ENCODE measurements at places on chromosomes 5 and 9. TPM values are rescaled to one million over a fixed set of nuclear protein-coding genes. Genes with fewer than 3 reads are reported as not detected.

GRCh38 chr5:61507232-61507631 is 175.2 kb downstream of the ZSWIM6 start:
- no peak overlapping the region for H3K4me3 ChIP-seq
- H3K4me1 ChIP-seq = no peaks in the 10 kb centered on the region
- H3K27ac ChIP-seq = no peak overlapping the region

GRCh38 chr9:16682273-16682672 is 188.2 kb downstream of the BNC2 start:
- H3K27ac ChIP-seq = no peak overlapping the region
- H3K4me3 ChIP-seq = no peak overlapping the region
- no peak for DNase-seq
- H3K4me1 ChIP-seq = peaks cover 10% of the 10 kb centered on the region
- H3K27me3 ChIP-seq = no peaks in the 10 kb centered on the region

The PRSS3 gene
- not detected for total RNA-seq

The PGM5 gene
- 1.8 TPM for total RNA-seq

The CIZ1 gene
- total RNA-seq = 110 TPM

The ZNF474 gene
- total RNA-seq = 0.45 TPM

- no peak overlapping the region for H3K27ac ChIP-seq
- H3K27me3 ChIP-seq = no peaks in the 10 kb centered on the region
- no peak for DNase-seq
- H3K4me3 ChIP-seq = no peak overlapping the region
- H3K4me1 ChIP-seq = no peaks in the 10 kb centered on the region
Observed at GRCh38 chr5:170342153-170342725, 44.7 kb upstream of the LCP2 start.

DNA sequence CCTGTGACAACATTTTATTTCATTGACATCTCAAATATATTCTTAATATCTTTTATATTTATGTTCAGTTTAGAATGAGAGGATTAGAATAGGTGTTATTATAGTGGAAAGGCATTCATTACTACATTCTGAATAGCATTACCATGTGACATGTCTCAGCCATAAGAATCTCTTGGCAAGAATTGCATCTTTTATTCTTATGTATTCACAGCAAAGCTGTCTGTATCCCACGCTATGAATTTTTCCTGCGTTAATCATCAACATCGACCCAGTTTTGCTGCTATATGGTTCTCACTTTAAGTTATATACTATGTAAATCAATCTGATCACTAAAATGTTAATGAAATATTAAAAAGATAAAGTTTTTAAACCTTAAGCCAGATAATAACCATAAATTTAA is 248.6 kb downstream of the TMEM232 start:
- peak overlapping the region; percentile 74 for H3K27ac ChIP-seq
- H3K4me3 ChIP-seq = no peak overlapping the region
- no peaks in the 10 kb centered on the region for H3K27me3 ChIP-seq
- no peaks in the 10 kb centered on the region for H3K36me3 ChIP-seq

- H3K27me3 ChIP-seq = no peaks in the 10 kb centered on the region
- DNase-seq = no peak
- H3K27ac ChIP-seq = no peak overlapping the region
- H3K4me3 ChIP-seq = no peak overlapping the region
- no peaks in the 10 kb centered on the region for H3K36me3 ChIP-seq
Observed at GRCh38 chr9:116792271-116792670, 105.2 kb downstream of the TRIM32 start.

- no peak for DNase-seq
- H3K4me3 ChIP-seq = no peak overlapping the region
- no peaks in the 10 kb centered on the region for H3K4me1 ChIP-seq
Observed at GRCh38 chr5:170626507-170627150, 122.8 kb downstream of the KCNIP1 start.

The DCP2 gene
- 48.9 TPM for total RNA-seq

The NAIP gene
- 5.1 TPM for total RNA-seq

DNA sequence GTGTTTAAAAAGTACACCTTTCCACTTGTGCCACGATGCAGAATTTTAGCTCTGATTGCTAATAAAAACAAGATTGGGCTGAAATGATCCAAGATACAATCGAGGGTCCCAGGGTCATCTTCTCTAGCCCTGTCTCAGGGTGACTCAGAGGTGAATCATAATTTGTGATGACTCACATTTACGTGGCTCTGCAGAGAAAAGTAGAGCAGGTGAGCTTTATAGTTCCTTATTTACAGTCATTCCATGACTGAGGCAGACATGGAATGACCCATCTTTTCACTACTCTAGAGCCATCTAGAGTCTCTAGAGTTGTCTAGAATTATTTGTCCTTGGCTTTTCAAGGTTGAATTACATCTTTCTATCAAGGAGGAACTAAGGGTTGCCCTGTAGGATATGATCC is 155.2 kb downstream of the GAS1 start:
- peaks cover 11% of the 10 kb centered on the region for H3K4me1 ChIP-seq
- no peaks in the 10 kb centered on the region for H3K36me3 ChIP-seq
- peak; percentile 25 for DNase-seq
- H3K27me3 ChIP-seq = no peaks in the 10 kb centered on the region
- no peak overlapping the region for H3K4me3 ChIP-seq
- H3K27ac ChIP-seq = no peak overlapping the region

DNA sequence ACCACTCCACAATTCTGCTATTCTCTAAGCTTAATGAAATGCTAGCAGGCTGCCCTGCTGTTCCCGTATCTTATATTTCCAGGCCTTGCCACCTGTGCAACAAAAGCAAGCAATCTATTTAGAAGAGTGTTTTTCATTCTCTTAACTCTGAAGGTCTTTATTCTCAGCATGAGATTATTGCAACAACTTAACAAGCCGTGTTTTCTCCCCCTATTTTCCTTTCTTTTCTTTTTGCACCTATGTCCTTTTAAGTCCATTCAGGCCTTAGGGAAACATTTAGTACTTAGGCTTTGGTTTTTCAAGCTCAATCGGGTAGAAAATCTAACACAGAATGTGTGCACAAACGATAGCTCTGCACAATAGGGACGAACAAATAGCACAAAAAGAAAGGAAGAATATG is 89.6 kb upstream of the DMRTA1 start:
- no peaks in the 10 kb centered on the region for H3K4me1 ChIP-seq
- no peak for DNase-seq
- no peak overlapping the region for H3K27ac ChIP-seq
- H3K36me3 ChIP-seq = no peaks in the 10 kb centered on the region
- H3K27me3 ChIP-seq = no peaks in the 10 kb centered on the region

DNA sequence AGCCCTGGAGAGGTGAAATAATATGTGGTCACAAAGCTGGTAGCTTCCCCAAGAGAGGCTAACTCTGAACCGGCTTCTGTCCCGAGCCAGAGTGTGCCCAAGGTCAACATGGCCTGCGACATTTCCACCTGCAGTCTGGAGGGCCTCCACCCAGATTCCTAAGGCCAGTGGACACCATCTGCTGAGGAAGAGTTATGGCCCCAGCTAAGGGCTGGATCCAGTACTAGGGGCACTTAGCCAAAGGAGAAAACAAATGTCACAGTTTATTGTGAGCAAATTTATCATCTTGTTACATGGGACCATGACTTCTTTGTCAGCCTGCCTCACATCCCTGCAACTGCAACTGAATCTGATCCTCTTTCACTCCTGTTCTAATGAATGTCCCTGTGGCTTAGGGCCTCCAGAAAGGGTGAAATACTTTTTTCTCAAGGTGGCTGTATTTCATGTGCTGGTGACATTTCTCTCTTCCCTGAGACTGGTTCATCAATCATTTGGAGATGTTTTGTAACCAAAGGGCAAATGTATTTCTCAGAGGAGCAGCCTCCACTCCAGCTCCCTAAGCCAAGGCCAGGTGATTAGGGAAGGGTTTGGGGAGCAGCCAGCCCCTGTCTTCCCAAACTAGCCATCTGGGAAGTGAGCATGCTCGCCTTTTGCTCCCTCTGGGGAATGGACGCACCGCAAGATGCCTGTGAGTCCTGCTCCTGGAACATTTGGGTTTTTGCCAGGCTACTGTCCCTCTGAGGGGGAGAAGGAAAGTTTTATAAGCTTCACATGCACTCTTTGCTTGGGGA is 148.3 kb downstream of the CMYA5 start:
- H3K27me3 ChIP-seq = peaks cover 2% of the 10 kb centered on the region
- H3K4me1 ChIP-seq = no peaks in the 10 kb centered on the region
- DNase-seq = peak; percentile 42
- H3K27ac ChIP-seq = no peak overlapping the region
- H3K4me3 ChIP-seq = no peak overlapping the region
- no peaks in the 10 kb centered on the region for H3K36me3 ChIP-seq

DNA sequence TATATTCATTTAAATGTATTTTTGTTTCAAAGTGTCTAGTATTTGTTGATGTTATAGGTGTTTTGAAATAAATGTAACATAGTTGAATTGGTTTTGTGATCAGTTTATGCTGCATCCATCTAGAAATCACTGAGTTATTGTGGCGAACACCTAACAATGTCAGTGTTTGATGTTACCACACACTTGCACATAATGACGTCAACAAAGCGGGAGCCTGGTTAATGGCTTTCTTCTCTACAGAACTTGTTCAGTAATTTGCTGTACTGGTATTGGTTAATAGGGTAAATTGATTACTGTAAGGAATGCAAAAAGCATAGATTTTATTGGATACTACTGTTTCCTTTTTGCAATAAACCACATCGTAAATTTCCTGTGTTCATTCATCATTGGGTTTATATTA is 133.0 kb downstream of the ATG10 start:
- no peaks in the 10 kb centered on the region for H3K27me3 ChIP-seq
- no peaks in the 10 kb centered on the region for H3K36me3 ChIP-seq
- H3K4me1 ChIP-seq = no peaks in the 10 kb centered on the region
- H3K4me3 ChIP-seq = no peak overlapping the region
- H3K27ac ChIP-seq = no peak overlapping the region
- DNase-seq = no peak

- no peaks in the 10 kb centered on the region for H3K27me3 ChIP-seq
- no peak overlapping the region for H3K27ac ChIP-seq
- H3K4me1 ChIP-seq = no peaks in the 10 kb centered on the region
- H3K36me3 ChIP-seq = no peaks in the 10 kb centered on the region
- no peak for DNase-seq
- no peak overlapping the region for H3K4me3 ChIP-seq
Observed at GRCh38 chr5:115807654-115808052, 8.8 kb downstream of the CDO1 start.

The APBA1 gene
- 5.9 TPM for total RNA-seq

- H3K27ac ChIP-seq = no peak overlapping the region
- H3K4me3 ChIP-seq = no peak overlapping the region
- no peaks in the 10 kb centered on the region for H3K4me1 ChIP-seq
- DNase-seq = peak; percentile 44
- H3K36me3 ChIP-seq = no peaks in the 10 kb centered on the region
Observed at GRCh38 chr5:14086261-14086660, 56.9 kb upstream of the TRIO start.

The PCDHGA5 gene
- total RNA-seq = 0.29 TPM

DNA sequence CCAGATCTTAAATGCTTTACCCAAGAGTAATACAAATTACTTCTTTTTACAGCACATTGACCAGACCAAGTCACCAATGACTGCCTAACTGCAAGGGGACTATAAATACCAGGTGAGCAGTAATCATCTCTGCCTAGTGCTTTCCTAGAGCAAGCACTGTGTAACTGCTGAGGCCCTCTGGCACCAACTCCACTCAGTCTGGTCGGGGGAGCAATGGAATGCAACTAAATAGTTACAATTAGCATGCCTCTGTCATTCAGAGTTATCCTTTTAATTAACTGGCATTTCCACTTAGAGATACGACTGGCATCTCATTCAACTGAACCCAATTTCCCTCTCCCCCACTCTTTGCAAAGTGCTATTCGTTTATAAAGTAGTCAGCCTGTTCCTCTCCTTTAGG is 1309.1 kb upstream of the DMAC1 start:
- no peak for DNase-seq
- H3K27ac ChIP-seq = no peak overlapping the region
- H3K4me1 ChIP-seq = no peaks in the 10 kb centered on the region
- H3K36me3 ChIP-seq = no peaks in the 10 kb centered on the region
- no peak overlapping the region for H3K4me3 ChIP-seq

- no peak overlapping the region for H3K27ac ChIP-seq
- no peak overlapping the region for H3K4me3 ChIP-seq
- peaks cover 4% of the 10 kb centered on the region for H3K4me1 ChIP-seq
- H3K27me3 ChIP-seq = no peaks in the 10 kb centered on the region
Observed at GRCh38 chr9:108296056-108296455, 559.7 kb downstream of the ACTL7B start.

DNA sequence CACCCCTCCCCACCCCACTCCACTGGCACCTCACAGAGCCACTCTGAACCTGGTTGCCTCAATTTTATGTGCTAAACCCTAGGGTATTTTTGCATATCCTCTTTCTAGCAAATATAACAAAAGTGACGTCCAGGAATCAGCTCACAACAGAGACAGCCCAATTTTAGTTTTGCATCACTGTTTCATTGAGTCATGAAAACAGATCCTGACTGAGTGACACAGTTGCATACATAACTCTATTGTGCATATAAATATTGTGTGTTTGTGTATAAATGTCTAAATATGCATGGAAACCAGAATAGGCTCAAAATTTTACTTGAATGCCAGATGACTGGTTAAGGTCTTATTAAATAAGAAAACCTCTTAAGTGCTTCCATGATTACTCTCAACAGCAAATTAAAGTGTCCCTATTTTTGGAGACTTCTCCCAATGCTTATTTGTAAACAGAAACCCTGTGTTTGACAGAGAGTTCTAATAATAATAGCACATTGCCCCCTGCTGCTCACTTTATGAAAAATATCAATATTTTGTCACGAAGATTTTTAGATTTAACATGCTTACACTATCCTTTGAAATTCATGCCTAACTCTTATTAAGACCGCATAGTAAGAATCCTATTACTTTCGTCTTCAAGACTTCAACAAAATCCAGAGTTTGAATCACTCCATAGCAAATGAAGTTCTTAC is 75.5 kb upstream of the PRRC1 start:
- DNase-seq = peak; percentile 4
- no peaks in the 10 kb centered on the region for H3K36me3 ChIP-seq
- no peak overlapping the region for H3K27ac ChIP-seq
- H3K4me3 ChIP-seq = no peak overlapping the region
- H3K27me3 ChIP-seq = no peaks in the 10 kb centered on the region
- peaks cover 11% of the 10 kb centered on the region for H3K4me1 ChIP-seq

The DRD1 gene
- 0.23 TPM for total RNA-seq

DNA sequence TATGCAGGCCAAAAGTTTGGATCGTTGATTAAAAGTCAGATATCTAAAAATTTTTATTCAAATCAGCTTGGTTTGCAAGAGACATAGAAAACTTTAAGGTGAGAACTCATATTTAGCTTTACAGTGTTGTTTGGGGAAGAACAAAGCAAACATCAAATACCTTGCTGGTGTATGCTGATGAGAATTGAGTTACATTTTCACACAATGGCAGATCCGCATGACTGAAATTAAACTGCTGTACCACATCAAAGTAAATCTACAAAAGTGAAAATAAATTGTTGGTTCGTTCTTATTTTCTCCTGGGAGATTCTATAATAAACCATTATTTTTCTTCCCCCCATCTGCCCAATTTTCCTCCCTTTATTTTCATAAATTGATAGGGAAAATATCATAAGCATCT is 198.2 kb upstream of the PCSK5 start:
- H3K4me1 ChIP-seq = no peaks in the 10 kb centered on the region
- no peaks in the 10 kb centered on the region for H3K36me3 ChIP-seq
- no peak for DNase-seq
- H3K4me3 ChIP-seq = no peak overlapping the region

GRCh38 chr5:91651704-91652103 is 268.6 kb upstream of the ARRDC3 start:
- H3K27me3 ChIP-seq = no peaks in the 10 kb centered on the region
- no peaks in the 10 kb centered on the region for H3K4me1 ChIP-seq
- DNase-seq = no peak
- H3K27ac ChIP-seq = no peak overlapping the region

All from astrocyte (in vitro differentiated cells and primary cell).